ENCODE measurements at places on chromosomes 7 and 10.

GRCh38 chr10:113854013-113854760, at the start of the genes DCLRE1A and NHLRC2:
DCLRE1A (minus strand) TSS chr10:113854082; CDS start chr10:113853182, 900 bp downstream.
NHLRC2 (plus strand) TSS chr10:113854661; CDS start chr10:113854873, 212 bp downstream.
- DNase-seq = peak; percentile 31

DNA sequence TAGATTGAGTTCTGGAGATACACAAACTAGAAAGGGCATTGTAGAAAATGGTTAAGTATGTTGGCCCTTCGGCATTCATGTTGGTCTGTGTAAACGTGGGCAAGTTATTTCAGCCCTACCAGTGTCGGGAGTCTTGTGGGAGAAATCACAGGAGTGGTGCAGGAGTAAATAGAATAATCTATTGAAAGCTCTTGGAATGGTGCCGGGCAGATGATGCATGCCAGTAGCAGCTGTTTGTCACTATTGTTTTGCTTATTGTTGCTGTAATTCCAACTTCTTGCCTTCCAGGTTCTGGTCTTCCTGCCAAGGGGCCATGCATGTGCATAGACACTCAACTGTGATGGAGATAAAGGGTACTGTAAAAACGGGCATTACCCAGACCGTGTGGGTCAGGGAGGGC, 259.4 kb downstream of the CAMK1D start:
- DNase-seq = no peak

DNA sequence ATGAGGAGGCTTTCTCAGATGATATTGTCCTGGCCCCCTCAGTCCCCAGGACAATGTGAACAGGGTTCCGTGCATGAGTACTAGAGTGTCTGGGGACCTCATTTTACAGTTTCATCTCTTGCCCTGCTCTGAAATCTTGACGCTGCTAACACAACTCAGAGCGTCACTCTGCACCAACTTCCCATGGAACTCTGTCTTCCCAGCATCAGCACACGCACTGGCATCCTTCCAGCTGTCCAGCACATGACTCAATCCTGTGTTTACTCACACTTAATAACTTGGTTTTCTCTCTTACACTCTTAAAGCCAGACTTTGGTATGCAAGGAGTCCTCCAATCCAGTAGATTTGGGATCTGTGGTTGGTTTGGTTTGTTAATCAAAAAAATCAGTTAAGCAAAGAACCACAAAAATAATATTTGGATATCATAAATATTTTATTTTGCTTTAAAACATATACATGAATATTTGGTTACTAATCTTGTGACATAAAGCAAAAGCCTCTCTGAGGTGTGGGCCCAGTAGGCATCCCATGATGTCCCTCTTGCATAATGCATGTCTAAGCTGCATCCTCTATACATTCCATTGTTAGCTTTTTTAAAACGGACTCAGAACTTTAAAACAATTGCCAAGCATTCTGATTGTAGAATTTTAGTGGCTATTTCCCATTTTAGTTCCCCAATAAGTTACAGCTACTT, 131.0 kb downstream of the CXCL12 start:
- no peak for DNase-seq

DNA sequence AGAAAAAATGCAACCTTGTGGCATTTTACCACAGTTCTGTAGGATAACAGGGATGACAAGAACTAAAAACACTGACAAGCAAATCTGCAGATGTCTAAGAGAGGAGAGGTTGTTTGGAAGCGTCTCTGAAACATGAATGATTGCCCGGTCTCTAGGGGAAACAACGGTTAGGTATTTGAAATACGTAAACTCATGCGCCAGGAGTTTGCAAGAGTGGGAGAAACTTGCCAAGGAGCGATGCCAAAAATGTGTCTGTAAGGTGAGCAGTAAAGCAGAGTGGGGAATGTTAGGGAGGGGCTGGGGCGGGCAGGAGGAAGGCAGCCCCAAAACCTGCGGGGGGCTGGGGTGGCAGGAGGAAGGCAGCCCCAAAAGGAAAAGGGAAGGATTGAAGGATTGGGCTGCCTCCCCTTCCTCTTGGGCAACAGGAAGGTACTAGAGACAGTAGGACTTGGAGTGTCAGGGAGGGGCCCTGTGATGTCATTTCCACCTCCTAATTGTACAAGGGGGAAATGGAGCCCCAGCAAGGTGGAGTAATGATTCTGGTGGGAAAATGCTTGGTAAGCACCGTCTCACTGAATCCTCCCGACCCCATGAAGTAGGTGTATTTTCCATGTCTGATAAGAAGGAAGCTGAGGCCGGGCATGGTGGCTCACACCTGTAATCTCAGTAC, 33.2 kb upstream of the PLEKHA1 start:
- DNase-seq = no peak

- DNase-seq = no peak
These were observed 7.2 kb downstream of the NET1 start for GRCh38 chr10:5419466-5420094.

DNA sequence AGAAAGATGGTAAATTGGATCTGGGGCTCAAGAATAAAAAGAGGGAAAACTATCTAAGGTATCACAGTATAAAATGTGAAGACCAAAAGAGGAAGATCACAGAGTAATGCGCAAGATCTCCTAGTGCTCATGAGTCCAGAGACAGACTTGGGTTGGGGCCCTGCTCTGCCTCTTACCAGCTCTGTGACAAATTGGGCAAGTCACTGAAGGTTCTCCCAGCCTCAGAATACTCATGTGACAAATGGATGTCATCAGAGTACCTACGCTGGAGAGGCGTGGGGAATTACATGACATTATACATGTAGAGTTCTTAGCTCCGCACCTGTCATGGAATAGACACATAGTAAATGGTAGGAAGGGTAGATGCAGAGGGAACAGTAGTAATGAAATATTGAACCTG, 124.4 kb downstream of the DOCK4 start:
- no peak for DNase-seq

DNA sequence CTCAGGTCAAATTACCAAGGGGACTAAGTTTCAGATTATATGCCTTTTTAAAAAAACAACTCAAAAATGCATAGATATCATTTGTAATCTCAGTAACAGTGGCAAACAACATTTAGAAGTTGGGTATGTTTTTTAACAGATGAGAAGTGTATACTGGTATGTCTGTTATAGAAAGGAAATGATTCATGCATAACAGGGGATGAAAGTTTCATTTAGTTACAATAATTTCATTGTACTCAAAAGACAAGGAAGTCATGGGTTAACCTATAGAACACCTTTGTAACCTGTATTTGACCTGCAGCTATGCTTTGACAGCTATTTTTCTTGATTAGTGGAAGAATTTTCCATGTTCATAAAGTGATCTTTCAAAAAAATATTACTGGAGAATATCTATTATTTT, 35.4 kb upstream of the FAM133B start:
- DNase-seq = no peak

- DNase-seq = peak; percentile 37
These were observed 31.6 kb downstream of the ST7 start for GRCh38 chr7:116984917-116985316.

DNA sequence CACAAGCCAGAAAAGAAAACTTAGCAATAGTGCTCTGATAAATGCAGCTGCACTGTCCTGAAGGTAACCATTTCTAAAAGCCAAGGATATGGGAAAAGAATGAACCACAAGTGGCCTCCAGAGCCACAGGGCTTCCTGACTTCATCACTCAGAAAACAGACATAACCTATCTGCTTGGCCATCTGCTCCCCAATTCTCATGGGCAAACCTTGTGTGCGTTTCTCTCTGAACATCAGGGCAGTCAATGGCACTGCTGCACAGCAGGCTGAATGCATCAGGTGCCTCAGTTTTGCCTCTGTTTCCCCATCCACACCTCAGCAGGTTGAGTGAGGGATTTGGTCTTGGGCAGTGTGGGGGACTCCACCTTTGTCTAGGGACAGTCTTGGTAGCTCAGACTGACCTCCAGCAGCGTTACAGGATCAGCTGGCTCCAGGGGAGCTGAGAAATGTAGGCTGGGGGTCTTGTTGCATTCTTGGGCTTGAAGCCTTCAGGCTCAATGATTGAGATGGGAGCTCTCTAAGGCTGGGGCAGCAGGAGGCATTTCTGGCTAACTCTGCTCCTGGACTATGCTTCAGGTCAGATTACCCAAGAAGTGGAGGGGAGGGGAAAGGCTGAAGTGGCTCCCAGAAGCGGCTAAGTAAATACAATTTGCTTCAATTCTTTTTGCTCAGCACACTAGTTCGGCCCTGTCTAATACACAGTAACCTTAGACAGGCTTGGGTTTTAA, 23.6 kb upstream of the PDLIM1 start:
- no peak for DNase-seq

Measured in T47D (cell line).